ENCODE measurements at places on chromosomes 16 and 17.

DNA sequence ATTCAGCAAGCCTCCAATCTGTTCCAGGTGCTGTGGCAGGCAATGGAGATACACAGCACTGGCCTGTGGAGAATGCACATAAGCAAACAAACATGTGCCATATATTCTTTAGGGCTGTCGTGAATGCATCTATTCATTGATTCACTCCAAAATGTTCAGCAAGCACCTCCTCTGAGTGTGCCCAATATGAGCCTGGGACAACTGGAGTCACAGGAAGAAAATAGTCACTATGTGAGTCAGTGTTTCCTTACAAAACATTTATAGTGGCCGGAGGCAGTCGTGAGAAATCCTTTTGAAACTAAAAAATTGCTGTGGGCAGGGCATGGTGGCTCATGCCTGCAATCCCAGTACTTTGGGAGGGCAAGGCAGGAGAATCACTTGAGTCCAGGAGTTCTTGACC is 310.1 kb downstream of the CA10 start:
- peak; percentile 20 for DNase-seq

DNA sequence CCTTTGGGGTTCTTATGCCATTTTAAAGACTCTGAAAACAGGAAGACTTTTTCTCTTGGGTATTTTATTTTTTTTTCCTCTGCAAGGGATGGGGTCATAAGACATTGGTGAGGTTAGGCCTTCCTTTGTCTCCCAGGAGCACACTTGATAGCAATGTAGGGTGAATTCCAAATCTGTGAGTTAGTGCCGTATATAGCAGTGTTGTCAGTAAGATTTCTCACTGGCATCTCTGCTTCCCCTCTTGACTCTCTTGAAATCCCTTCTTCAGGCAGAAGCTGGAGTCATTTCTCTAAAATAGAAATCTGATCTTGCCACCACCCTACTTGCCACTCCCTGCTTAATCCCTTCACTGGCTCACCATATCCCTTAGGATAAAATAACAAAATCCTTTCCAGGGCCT is 529.7 kb downstream of the WWOX start:
- DNase-seq: no peak

DNA sequence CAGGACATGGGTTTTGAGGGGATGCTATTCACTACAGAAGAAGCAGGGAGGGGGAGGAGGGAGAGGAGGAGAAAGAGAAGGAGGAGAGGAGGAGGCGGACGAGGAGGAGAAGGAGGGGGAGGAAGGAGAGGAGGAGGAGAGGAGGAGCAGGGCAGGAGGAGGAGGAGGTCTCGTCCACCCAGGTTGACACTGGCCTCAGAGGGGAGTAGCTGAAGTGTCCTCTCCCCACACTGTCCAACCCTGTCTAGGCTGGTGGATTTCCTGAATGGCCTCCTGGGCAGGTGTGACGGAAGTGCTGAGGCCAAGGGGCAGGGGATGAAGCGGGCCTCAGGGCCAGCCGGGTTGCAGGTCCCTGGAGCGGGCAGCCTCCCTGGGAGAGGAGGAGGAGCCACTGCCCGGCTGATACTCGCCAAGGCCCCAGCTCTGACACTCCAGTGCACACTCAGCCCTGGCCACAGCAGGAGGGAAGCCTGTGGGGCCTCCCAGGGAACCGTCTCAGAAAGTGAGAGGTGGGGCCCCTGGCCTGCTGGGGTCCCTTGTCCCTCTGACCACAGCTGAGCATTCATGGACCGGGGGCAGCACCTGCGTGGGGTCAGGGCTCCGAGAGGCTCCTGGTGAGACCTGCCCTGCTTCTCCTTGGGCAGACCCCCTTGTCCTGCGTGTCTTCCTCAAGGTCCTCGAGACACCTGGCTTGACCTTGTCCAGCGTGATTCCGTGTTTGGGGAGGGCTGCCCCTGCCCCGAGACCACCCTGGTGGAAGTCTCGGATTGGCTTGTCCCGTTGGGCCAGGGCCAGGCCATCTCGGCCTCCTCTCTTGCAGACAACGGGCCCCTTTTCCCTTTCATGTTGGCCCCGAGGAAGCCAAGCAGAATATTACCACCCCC is 200.6 kb upstream of the CIBAR2 start:
- no peak for DNase-seq

DNA sequence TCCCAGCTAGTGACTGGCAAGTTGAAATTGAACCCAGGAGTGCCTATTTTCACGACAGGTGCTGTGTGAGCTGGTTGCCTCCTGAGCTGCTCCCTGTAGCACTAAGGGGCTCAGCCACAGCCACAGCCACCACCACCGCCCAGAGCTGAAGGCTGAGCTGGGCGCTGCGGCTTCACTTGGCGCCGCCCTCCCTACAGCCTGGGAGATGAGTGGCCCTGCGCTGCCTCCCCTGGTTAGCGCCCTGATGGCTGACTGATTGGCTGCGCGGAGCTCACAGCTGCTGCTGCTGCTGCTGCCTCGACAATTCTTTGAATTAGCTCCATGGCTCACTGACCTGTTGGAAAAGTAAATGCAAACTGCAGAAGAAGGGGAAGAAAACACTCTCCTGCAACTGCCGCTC is 91.8 kb upstream of the TMEM132E start:
- no peak for DNase-seq

GRCh38 chr17:74803388-74803930 is 27.3 kb upstream of the NAT9 start:
- DNase-seq: no peak

DNA sequence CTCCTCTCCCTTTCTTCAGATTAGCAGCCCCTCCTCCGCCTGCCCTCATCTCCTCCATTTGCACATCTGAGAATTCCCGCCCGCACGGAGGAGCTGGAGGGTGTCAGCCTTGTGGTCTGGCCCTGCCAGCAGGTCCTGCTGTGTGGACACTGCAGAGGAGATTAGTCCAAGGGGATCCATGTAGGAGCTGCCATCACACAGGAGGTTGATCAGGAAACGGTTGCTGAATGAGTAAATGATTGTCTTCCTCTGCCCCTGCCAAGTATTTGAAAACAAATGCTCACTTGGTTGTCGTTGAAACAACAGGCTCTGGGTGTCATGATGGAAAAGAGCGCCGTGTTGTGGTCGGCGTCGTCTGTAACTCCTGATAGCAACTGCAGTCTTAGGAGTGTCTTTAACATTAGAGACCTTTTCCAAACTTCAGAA is 63.8 kb upstream of the CHMP6 start:
- DNase-seq: no peak

GRCh38 chr16:4246777-4247459 is 5.0 kb upstream of the SRL start:
- DNase-seq: no peak

GRCh38 chr16:4306470-4307214 is 9.2 kb upstream of the GLIS2 start:
- DNase-seq: no peak

DNA sequence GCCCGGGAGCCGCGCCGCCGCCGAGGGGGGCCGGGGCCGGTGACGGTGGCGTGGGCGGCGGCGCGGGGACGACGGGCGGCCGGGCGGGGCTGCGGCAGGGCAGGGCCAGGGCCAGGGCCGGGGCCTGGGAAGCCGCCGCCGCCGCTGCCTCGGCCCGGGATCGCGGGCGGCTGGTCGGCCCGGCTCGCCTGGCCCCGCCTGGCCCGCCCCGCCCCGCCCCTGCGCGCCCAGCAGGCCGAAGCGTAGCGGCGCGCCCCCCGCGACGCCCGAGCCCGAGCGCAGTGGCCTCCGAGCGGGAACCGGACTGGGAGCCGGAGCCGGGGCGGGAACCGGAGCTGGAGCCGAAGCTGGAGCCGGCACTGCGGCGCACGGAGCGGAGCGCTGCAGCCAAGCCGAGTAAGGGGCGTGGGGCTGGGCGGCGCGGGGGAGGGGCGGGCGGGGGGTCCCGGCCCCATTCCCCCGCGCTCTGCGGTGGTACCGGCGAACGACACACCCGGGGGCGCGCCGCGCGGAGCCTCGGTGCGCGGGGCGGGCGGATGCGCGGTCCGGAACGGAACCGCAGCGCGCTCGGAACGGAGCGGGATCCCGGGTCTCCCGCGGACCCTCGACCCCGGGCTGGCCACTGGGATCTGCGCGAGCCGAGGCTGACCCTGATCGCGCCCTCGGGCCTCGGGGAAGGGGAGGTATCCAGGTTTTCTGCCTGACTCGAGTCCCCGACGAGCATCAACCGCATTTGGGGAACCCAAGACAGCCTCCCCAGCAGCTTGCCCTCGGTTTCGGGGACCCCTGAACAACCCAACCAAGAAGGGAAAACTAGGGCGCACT is at the start of gene BEAN1:
TSS of gene BEAN1 (plus strand) at position 260 of the 825 bp plus-strand sequence. CDS start 10,382 bp downstream, outside the sequence.
- DNase-seq: peak; percentile 76

GRCh38 chr16:23119570-23119969 is 29.7 kb downstream of the USP31 start:
- DNase-seq: no peak

DNA sequence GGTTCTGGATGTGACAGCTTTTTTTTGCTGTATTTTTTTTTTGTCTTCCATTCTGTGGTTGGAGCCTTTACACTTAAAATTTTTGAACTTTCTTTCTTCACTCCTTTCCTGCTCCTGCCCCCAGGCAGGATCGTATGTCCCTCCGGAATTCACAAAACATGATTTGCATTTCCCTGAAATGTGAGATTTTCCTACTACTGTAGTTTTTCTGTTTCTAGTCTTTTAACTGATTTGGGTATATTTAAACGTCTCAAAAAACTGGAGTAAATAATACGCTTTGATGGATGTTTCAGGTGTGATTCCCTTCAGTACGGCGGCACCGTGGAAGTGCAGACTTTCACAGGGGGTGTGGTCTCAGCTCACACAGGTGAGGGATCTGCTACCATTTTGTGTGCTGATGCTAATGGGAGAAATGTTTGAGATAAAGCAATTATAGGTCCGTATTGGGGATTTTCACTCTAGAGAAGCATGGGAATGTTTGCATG is 686 bp downstream of the SRCAP start:
- DNase-seq: no peak

- no peak for DNase-seq
Measured at GRCh38 chr16:89982318-89982717, 33.8 kb downstream of the DEF8 start.

DNA sequence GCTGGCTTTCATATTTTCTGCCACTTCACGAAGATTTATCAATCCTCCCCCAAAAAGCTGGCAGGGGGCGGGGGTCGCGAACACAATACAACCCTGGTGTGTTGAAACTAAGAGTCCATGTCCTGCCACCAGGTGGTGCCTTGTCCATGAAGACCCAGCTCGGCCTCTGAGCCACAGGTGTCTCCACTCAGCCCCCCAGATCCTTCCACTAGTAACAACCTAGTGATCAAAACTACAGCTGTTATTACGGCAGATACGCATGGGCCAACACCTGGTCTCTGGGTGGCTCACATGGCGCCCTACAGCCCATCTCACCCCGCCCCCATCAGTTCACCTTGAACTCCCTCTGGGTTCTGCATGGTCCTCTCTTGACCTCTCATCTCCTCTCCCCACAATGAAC is 27.7 kb downstream of the USP7 start:
- DNase-seq: no peak

DNA sequence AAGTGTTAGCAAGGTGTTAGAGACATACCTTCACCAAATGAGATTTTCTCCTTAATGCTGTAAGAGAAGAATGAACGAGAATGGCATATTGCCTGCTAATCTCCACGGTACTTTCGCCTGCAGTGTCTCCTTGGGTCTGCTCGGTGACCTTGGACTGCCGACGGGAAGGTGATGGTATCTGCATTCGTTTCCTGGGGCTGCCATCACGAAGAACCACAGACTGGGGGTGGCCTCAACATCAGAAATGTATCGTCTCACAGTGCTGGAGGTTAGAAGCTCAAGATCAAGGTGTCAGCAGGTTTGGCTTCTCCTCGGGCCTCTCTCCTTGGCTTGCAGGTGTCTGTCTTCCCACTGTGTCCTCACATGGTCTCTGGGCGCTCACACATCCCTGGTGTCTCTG is 86.3 kb upstream of the TNRC6C start:
- no peak for DNase-seq

DNA sequence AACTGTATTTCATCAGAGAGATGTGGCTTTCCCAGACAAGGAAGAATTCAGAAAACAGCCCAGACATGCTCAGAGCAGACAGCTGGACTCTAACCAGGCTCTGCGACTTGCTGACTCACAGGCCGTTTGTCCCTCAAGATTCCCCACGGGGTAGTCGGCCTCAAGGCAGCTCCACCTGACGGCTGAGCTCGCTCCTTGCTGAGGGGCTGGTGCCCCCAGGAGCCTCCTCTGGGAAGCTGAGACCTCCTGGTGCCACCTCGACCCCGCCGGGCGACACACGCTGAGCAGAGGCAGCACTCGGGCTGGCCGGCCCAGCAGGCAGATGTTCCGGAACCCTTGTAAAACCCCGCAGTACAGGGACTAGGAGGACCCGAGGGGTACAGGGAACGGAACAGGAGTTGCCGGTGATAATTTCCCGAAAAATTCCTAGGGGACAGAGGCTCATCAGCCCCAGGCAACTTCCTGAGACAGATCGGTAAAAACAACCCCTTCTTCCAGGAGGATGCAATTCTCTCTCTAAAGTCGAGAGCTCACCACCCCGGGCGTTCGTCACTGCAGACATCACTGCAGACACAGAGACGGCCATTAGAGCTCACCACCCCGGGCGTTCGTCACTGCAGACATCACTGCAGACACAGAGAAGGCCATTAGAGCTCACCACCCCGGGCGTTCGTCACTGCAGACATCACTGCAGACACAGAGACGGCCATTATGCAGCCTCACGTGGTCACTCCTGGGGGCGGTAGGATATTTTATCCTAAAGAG is 19.9 kb downstream of the RPH3AL start:
- no peak for DNase-seq

GRCh38 chr17:37816950-37817349 is 72.1 kb upstream of the HNF1B start:
- DNase-seq: no peak

GRCh38 chr16:53673189-53673588 is 30.5 kb downstream of the RPGRIP1L start:
- no peak for DNase-seq

DNA sequence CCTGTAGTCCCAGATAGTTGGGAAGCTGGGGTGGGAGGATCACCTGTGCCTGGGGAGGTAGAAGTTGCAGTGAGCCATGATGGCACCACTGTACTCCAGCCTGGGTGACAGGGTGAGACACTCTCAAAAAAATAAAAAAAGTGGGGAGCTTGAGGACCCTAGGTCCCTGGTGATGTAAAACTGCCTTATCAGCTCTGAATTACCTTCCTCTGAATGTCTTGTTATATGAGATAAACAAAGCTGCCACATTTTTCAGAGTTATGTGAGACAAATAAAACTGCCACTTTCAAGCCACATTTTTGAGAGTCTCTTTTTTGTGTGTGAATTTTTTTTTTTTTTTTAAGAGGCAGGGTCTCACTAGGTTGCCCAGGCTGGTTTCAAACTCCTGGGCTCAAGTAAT is 32.0 kb upstream of the B4GALNT2 start:
- DNase-seq: no peak

DNA sequence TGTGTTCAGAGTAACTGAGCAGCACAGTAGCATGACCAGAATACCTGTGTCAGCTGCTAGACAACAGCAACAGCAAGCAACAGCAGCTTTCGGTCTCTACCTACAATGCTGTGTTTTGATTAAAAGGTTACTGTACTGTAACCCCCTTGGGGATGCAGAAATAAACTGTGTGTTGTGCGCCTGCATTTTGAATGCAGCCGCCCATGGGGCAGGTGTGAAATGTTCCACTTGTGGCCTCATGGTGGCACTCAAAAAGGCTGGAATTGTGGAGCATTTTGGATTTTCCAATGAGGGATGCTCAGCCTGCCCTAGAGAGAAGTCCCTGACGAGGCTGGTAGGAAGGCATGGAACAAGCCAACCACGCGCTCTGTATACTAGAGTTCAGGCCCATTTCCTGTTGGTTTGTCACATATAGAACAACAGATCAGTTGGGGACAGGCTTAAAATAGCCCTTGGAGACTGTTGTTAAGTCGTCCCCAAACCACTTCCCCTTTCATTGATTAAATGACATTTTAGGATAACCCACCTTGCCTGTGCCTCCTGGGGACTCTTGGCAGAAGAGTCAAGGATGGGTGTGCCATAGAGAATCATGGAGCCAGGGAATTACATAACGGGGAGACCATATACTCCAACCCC is 27.1 kb downstream of the SCPEP1 start:
- no peak for DNase-seq

All from urothelium cell line (cell line).